ENCODE measurements at places on chromosomes 13 and 19.

- no peak for DNase-seq
These were observed 14.3 kb upstream of the SCEL start for GRCh38 chr13:77521194-77521593.

- peak; percentile 82 for DNase-seq
These were observed 2.1 kb downstream of the MAST1 start for GRCh38 chr19:12840091-12841079.

DNA sequence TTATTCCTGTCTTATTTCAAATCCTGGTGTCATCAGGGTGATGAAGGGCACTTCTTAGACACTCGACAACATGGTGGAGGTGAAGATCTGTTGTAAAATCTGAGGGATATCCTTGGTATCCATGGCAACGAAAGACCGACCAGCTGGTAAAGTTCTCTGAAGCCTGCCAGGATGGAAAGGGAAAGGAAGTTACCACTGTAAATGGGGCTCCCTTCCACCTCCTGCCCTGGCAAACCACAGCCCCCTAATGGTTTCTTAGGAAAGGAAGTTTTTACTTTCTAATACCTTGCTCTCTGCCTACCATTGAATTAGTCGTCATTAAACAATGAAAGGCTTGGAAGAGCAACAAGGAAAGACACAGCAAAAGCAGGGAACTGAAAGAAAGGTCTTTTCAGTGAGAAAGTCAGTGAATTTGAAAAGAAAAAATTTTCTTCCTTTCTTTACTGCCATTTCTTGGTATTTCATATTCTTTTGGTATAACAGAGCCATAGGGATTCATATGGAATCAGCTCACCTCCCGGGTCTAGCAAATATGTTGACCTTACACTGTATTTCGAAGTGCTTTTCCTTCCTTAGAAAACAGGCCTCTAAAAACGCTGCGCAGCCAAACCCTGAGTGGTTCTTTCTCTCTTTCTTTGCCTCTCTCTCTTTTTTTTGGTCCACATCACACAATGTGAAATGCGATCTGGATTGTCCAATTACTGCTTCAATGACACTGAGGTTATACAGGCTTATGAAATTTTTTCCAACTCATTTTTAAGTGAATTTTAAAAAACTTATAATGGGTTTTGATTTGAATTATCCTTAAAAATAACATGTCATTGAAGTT is 111.0 kb downstream of the RGCC start:
- no peak for DNase-seq

GRCh38 chr13:44573071-44573470 is 3.1 kb downstream of the TSC22D1 start:
- peak; percentile 18 for DNase-seq

DNA sequence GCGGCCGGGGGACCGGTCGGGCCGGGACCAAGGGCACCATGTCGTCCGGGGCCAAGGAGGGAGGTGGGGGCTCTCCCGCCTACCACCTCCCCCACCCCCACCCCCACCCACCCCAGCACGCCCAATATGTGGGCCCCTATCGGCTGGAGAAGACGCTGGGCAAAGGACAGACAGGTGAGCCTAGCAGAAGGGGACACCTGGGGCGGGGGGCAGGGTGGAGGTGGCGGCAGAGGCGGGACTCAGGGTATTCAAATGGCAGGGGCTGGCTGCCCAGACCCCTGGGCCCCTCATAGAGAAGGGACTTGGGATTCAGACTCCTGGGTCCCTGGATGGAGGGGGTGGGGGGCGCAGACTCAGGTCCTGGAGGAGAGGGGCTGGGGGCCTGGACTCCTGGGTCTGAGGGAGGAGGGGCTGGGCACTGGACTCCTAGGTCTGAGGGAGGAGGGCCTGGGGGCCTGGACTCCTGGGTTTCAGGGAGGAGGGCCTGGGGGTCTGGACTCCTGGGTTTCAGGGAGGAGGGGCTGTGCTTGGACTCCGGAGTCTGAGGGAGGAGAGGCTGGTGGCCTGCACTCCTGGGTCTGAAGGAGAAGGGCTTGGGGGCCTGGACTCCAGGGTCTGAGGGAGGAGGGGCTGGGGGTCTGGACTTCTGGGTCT is 735 bp downstream of the BRSK1 start:
- no peak for DNase-seq

GRCh38 chr19:33226550-33227241 is 1.0 kb upstream of the SLC7A10 start:
- DNase-seq, result no peak

GRCh38 chr19:10543420-10544241 is at the start of gene ATG4D:
TSS of gene ATG4D (plus strand) at chr19:10543904. CDS start at chr19:10544091, 187 bp downstream.
- DNase-seq, result peak; percentile 76

DNA sequence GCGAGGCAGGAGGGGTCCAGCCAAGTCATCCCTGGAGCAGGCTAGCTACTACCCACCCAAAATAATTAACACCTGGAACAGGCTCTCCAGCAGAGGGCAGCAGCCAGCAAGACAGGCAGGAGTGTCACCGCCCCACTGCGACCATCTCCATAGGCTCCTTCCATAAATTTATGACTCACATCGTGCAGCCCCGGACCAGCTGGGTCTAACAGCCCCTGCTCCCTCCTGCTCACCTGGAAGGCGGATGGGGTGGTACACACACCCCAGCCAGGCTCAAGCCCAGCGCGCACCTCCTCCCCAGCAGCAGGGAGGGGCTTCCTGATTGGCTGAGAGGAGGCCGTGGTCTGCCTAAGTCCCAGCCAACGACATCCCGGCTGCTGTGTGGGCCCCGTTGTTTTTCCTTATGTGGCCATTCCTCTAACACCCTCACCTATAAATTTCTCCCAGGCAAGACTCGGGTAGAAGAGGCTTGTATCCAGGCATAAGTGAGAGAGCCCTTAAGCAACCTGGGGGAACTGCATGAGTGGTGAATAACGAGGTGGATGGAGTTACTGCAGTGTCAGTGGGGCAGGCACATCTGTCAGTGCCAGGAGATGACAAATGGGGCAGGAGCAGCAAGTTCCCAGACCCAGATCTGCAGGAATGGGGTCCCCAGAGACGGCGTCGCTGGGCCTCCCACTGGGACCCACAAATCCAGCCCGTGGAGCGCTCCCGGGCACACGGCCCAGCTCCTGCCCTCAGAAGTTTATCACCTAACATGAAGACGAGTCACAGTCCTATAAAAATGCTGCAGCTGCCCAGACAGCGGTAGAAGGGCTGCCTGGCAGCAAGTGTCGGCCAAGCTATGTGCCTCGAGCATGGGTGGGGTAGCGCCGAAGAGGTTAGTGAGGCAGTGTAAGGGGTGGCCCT is 43.1 kb downstream of the CEBPG start:
- peak; percentile 72 for DNase-seq

GRCh38 chr13:75875450-75875849 is 239.3 kb downstream of the LMO7 start:
- no peak for DNase-seq

DNA sequence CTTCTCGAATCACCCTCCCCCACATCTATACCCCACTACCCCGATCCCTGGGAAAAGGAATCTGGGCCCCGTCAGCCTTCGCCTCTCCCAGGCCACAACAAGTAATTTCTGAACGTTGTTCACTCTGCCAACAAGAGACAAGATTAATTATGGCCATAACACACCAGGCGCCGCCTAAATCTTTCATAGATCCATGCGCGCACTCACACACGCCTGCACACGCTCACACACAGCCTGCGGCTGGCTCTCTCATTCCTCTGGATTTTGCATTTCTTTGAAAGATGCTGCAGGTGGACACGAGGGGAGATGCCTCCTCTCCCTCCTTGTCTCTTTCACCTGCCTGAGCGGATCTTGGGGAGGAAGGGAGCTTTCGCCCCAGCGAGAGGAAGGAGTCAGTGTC is 17.1 kb downstream of the ZNRF4 start:
- no peak for DNase-seq

- no peak for DNase-seq
These were observed 142.8 kb upstream of the SOX1 start for GRCh38 chr13:111923991-111924677.

- DNase-seq, result no peak
These were observed 604.7 kb downstream of the SLITRK6 start for GRCh38 chr13:85194482-85194881.

- peak; percentile 20 for DNase-seq
These were observed 5.8 kb upstream of the TPM4 start for GRCh38 chr19:16070366-16070990.

- no peak for DNase-seq
These were observed 3.4 kb downstream of the ZNF576 start for GRCh38 chr19:43599635-43600295.

DNA sequence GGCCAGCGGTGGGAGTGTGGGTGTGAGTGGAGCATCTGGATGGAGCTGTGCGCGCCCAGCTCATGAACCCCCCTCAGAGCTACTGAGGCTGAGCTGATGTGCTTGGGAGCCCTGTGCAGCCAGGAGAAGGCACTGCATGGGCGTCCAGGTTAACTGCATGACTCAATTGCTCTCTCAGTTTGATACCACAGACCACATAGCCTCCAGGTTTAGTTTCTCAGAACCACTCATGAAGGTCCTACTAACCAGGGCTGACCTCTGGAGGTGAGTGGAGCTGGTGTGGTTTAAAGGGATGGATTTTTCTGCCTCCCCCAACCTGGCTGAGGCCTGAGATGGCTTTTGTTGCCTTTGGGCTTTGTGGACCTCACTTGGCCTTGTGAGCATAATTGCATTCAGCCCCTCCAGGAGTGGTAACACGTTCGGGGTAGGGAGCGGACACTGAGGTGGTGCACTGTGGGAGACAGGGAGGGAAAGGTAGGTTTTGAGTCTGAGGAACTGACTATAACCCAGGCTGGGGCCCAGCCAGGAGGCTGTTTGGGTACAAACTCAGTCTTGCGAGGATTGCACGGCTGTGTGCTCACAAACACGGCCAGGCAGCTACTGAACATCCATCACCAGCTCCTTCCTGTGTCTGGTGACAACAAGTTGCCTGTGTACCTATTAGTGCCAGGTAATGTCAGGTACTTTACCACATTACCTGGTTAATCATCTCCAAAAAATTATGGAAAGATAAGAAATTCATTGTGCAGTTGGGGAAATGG is 97.5 kb downstream of the RGCC start:
- DNase-seq, result no peak

DNA sequence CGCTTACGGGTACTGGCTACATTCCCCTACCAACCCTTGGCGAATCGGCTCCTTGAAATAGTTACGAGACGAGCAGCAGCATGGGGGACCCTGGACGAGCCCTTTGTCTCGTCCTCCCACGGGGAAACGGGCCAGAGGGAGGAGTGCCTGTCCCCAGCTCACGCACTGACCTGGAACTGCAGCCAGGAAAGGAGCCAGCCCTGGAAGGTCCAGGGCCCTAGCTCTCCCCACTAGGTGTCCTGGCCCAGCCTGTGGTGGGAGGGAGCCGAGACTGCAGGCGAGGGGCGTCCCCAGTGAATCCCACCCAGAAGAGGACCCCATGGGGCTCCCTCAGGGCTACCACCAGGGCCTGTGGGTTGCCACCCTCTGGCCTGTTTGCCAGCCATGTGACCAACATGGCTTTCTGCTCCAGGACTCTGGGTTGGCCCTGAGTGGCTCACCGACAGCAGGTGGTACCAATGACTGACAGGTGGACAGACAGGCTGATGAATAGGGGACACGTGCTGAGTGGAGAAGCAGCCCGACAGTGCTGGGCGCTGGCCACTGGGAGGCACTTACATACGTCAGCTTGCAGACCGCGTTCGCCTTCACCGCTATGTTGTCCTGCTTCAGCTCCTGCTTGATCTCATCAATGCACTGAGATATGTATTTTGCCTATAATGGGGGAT is 13.2 kb downstream of the AP3D1 start:
- DNase-seq, result no peak

- DNase-seq, result peak; percentile 82
These were observed 32.9 kb downstream of the SERTM1 start for GRCh38 chr13:36706755-36707154.

DNA sequence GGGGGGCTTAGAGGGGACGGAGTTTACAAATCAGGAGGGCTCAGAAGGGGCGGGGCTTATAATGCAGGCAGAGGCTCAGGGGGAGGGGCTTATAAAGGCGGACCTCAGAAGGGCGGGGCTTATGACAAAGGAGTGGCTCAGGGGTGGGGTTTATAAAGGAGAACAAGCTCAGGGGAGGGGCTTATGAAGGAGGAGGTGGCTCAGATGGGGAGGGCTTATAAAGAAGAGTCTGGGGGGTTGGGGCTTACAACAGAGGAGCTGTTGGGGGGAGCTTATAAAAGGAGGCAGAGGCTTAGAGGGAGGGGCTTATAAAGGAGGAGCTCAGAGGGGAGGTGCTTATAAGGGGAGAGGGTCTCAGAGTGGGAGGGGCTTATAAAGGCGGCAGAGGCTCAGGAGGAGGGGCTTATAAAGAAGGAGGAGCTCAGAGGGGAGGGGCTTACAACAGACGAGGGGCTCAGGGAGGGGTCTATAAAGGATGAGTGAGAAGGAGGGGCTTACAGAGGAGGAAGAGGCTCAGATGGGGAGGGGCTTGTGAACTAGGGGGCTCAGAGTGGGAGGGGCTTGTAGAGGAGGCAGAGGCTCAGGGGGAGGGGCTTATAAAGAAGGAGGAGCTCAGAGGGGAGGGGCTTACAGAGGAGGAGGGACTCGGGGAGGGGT is 1.0 kb downstream of the SMIM24 start:
- DNase-seq, result peak; percentile 45

DNA sequence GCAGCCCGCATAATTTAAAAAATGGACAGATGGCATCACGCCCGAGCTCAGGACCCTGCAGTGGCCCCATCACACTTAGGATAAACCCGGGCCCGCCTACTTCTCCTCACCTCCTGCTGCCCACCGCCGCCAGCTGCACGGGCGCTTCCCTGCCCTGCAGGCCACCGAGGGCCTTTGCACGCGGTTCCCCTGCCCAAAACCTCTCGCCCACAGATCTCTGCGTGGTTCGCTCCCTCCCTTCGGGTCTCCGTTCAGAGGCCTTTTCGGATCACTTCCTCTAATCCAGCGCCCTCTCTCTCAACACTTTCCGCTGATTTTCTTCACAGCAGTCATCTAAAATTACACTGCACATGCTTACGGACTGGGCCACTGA is 1.8 kb downstream of the SHISA7 start:
- DNase-seq, result no peak

- DNase-seq, result no peak
These were observed 95.7 kb downstream of the STK24 start for GRCh38 chr13:98480915-98481877.

GRCh38 chr13:66159511-66159910 is 1070.6 kb downstream of the PCDH9 start:
- no peak for DNase-seq

GRCh38 chr19:812747-813218 is 9.0 kb downstream of the PLPPR3 start:
- DNase-seq, result no peak

DNA sequence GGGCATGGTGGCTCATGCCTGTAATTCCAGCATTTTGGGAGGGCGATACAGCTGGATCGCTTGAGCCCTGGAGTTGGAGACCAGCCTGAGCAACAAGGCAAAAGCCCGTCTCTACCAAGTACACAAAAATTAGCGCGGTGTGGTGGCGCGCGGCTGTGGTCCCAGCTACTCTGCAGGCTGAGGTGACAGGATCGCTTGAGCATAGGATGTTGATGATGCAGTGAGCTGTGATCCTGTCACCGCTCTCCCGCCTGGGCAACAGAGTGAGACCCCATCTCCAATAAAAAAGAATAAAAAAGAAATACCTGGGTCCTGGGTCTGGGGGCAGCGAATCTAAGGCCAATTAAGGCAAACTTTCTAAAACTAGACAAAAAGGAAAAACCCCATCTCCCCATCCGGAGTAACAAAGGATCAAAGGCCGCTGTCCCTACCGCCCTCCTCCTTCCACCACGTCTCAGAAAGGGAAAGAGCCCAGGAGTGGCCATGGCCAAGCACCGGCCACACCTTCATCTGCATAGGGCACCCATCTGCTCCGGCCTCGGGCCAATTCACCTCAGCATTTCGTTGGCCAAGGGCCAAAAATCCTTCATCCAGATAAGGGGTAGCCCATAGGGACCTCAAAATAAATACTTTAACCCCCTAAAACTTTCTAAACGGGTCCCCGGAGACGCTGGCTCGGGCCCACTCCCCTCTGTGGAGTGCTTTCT is 851 bp downstream of the ZNF320 start:
- DNase-seq, result peak; percentile 24
